Heart left ventricle (tissue), 16 donors: ENCODE measurements at places on chromosomes 11 and 22. TPM values are rescaled to one million over a fixed set of nuclear protein-coding genes. Genes with fewer than 3 reads are reported as not detected.
A peak's percentile ranks its signal among the peaks of the same experiment; 100 is the strongest.

DNA sequence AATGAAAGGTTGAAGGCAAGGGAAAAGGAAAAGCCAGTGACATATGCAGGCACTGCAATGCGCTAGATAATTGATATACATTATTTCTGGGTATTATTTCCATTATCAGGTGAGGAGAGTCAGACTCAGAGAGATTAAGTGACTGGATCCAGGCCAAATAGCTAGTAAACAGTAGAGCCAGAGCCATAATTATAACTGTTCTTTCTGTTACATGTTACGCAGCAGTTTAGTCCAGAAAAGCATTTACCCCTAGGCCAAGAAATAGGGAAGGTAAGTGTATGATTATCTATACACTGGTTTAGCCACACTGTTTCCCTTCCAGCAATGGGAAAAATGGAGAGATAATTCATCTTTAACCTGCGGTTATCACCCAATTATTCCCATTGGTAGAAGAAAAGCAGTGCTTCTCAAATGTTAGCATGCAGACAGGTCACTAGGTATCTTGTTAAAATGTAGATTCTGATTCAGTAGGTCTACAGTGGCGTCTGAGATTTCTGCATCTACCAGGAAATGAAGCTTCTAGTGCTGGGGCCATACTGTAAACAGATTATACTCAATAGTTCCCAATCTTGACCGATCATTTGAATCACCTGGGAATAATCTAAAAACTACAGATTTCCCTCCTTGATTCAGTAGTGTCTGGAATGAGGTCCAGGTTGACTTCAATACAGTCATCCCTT lies 69.4 kb downstream of the RBFOX2 start:
- no peak for DNase-seq

- DNase-seq, result no peak
Observed at GRCh38 chr22:20154602-20155187, 3.8 kb upstream of the CCDC188 start.

GRCh38 chr22:34645375-34645774 lies 420.6 kb upstream of the ISX start:
- no peak for DNase-seq

DNA sequence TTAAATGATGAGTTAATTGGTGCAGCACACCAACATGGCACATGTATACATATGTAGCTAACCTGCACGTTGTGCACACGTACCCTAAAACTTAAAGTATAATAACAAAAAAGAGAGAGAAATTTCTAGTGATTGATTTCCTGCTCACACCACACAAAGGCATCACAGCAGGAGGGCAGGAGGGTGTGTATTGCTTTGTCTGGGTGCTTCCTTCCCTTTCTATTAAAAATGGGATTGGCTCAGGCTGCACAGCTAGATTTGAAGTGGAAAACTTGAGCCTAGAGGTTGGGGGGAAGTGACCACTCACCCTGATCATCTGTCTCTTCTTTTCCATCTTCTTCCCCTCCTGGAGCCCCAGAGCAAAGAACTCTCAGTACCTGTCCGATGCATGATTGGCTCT lies 944 bp upstream of the SCGB1D2 start:
- no peak for DNase-seq

The KIAA1671 gene
- 7.2 TPM for total RNA-seq

The PDGFD gene
- total RNA-seq, result 11.0 TPM

The ACTN3 gene
- total RNA-seq, result not detected

- DNase-seq, result no peak
Observed at GRCh38 chr11:109040303-109040702, 375.4 kb downstream of the DDX10 start.

GRCh38 chr11:62645671-62645945 lies 805 bp downstream of the GANAB start:
- no peak for DNase-seq

DNA sequence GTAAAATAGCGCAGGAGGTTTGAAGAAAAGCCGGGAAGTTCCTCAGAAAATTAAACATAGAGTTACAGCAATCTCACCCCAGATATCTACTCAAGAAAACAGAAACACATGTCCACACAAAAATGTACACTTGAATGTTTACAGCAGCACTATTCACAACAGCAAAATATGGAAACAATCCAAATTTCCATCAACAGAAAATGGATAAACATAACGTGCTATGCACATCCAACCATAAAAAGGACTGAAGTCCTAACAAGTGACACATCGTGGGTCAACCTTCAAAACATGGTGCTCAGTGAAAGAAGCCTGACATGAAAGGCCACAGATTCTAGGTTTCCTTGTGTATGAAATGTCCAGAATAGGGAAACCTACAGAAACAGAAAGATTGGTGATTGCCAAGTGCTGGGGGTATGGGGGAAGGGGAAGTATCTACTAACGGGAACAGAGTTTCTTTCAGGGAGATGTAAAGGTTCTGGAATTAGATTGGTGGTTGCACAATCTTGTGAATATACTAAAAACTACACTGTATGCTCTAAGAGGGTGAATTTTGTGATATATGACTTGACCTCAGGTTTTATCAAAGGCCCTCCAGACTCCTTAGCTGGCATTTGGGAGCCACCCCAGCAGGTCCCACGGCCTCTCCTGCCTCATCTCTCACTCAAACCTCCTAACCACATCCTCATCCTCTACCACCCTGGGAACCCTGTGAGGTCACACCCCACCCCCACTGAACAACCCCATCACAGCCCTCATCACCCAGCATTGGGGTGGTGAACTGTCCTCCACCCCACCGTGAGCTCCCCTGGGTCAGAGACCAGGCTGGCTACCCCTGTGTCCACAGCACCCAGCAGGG lies 69.2 kb upstream of the PRR5 start:
- DNase-seq, result no peak

- no peak for DNase-seq
Observed at GRCh38 chr22:21780259-21780658, 44.7 kb upstream of the YPEL1 start.

The SPI1 gene
- total RNA-seq, result 2.8 TPM

The SLC22A12 gene
- total RNA-seq, result not detected

DNA sequence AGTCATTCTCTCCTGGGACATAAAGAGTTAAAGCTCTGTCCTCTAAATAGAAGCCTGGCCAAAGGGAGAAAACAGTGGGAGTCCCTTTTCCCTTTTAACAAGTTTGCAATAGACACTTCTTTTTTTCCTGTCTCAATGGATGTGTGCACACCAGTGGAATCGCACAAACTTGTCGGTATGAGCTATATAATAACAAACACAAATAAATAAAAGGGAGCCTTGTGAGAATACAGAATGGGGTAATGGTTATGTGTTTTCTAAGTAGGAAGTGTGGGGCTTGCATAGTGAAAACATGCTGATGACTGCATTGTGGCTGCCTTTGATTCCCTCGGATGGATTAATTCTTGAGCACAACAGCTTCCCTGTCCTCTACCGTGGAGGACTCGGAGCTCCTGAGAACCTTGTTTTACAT lies 131.9 kb downstream of the WNT7B start:
- DNase-seq, result no peak

The CALCA gene
- not detected for total RNA-seq

The CREB3L1 gene
- total RNA-seq, result 17.3 TPM

The GLYATL1 gene
- total RNA-seq, result not detected

- DNase-seq, result no peak
Observed at GRCh38 chr11:114242032-114242431, 54.2 kb upstream of the NNMT start.

GRCh38 chr11:26144291-26144690 lies 187.6 kb upstream of the ANO3 start:
- DNase-seq, result no peak

- DNase-seq, result no peak
Observed at GRCh38 chr11:34825315-34825669, 90.9 kb downstream of the APIP start.

GRCh38 chr11:131976021-131976420 lies 605.6 kb downstream of the NTM start:
- DNase-seq, result no peak

The GPR83 gene
- 0.20 TPM for total RNA-seq

The KDELR3 gene
- 10.2 TPM for total RNA-seq

GRCh38 chr11:17036666-17037658 lies 22.7 kb upstream of the PLEKHA7 start:
- no peak for DNase-seq

DNA sequence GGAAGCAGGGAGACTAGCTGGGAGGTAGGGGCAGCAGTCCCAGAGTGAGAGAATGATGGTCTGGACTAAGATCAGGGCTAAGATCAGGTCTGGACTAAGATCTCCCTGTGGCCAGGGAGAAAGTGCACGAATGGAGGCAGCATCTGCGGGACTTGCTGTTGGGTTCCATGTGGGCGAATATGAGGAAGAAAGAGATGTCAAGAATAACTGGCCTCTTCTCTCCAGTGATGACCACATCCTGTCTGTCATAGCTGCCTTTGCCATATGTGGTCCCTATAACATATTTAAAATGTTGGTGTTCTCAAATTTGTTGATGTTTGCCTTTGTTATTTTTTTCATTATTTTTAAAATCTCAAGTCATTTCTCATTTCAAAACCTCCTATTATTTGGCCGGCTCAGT lies 27.4 kb upstream of the CXCR5 start:
- DNase-seq, result no peak

- no peak for DNase-seq
Observed at GRCh38 chr11:73191151-73191550, 26.9 kb upstream of the P2RY2 start.

The CHRNA10 gene
- total RNA-seq, result 0.50 TPM

The SVIP gene
- 22.9 TPM for total RNA-seq

The IGSF9B gene
- total RNA-seq, result 43.7 TPM

- no peak for DNase-seq
Observed at GRCh38 chr22:17486313-17486712, 77.0 kb upstream of the SLC25A18 start.

DNA sequence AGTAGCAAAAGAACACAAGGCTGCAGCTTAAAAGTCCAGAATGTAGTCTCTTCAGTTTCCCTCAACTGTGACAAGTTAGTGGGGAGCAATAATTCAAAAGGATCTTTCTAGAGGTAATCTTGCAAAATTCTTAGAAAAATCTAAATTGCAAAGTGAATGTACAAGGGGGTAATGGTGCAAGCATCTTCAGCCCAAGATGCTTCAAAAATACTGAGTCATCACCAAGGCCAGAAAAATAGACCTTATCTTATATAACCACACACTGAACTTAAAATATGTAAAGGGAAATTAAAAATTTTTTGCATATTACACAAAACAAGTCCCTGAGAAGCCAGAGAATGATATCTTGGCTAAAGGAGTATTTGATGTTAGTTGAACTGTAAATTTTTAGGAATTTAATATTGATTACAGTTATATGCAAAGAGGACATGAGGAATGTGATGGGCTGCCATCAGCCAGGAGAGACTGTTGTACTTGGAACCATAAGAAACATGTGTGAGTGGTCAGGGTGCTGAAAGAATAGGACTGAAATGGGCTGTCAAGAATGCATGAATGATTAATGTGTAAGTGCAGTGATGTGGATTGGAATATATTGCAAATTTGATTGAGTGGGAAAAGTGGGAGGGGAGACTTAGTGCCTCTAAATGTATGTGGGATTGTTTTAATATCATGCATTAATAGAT lies 85.7 kb upstream of the LIN7C start:
- DNase-seq, result no peak

The OR6T1 gene
- total RNA-seq, result not detected

The GLYAT gene
- 0.20 TPM for total RNA-seq

DNA sequence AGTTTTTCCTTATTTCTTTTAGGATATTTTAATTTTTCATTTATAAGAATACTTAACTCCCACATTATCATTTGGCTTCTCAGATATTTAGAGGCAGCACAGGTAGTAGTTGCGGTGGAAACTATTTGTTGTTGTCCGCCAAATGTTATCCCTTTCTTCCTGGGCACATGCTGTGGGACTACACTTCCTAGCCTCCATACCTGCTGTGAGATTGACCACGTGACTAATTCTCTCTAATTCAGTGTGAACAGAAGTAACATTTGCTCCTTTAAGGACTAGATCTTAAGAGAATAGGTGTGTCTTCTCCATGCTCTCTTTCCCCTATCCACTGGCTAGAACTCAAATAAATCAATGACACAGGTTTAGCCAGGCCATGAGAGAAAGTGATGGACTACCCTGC lies 136.5 kb downstream of the ATG16L2 start:
- DNase-seq, result no peak

GRCh38 chr11:122159173-122159721 lies 43.2 kb upstream of the BLID start:
- DNase-seq, result no peak

The ZNF280B gene
- 0.84 TPM for total RNA-seq

The PTPMT1 gene
- 22.7 TPM for total RNA-seq

DNA sequence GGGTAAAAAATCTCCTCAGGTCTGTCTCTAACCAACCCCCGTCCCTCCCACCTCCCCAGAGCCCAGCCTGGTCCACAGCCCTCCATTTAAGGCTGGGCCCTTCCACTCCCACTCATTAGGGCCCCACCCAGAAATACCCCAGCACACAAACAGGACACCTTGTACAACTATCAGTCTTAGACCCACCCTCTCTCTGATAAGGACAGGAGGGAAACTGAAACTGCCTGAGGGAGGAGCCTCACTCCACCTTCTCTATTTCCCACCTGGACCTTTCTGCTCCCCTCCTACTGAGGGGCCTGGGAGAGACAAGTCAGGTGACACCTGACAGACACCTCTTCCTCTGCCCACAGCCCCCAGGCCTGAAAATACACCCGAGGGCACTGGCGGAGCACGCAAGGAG lies 90.2 kb downstream of the PLEKHA7 start:
- no peak for DNase-seq

The SMC1B gene
- not detected for total RNA-seq

DNA sequence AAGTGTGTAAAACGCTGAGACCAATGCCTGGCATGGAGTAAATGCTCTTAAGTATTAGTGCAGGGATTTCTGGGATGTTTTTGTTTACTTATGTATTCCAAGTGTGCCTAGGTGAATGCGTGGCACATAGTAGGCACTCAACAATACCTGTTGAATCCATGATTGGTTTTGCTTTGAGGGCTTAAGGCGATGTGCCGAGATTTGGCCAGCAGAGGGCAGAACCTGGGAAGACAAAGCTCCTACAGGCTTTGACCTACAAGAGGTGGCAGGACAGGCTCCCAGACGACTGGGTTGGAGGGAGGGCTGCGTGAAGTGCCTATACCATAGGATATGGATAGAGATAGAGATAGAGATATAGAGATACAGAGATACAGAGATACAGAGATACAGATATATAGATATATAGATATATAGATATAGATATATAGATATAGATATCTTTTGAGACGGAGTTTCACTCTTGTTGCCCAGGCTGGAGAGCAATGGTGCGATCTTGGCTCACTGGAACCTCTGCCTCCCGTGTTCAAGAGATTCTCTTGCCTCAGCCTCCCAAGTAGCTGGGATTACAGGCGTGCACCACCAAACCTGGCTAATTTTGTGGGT lies 13.9 kb downstream of the KCNE3 start:
- peak; percentile 64 for DNase-seq

- DNase-seq, result peak; percentile 50
Observed at GRCh38 chr22:38754751-38755154, 1.0 kb downstream of the SUN2 start.

DNA sequence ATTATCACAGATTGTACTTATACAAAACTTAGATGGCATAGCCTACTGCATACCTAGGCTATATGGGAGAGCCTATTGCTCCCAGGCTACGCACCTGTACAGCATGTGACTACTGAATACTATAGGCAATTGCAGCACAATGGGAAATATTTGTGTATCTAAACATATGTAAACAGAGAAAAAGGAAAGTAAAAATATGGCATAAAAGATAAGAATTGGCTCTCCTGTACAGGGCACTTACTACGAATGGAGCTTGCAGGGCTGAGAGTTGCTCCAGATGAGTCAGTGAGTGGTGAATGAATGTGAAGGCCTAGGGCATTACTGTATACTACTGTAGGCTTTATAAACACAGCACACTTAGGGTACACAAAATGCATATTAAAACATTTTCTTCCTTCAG lies 13.2 kb downstream of the APOL6 start:
- no peak for DNase-seq
